ENCODE measurements at places on chromosomes 3 and 15.

GRCh38 chr3:42868841-42869240 is 6.8 kb downstream of the CYP8B1 start:
- no peak for DNase-seq

- no peak for DNase-seq
Observed at GRCh38 chr15:40755812-40756208, 756 bp upstream of the RMDN3 start.

DNA sequence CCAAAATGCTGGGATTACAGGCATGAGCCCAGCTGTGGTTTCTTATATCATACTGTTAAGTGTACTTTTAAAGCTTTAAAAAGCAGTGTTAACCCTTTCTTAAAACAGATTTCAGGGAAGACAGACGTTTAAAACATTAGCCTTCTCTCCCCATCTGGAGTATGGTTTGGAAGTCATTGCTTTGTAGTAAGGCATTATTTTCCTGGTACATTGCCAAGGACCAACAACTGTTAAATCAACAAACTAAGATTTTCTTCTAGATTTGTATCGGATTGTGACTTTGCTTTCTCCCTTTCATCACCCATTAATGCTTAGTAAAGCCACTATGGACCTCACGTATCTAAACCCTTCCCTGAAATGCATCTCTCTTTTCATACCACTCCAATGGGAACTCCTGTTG is 50.5 kb downstream of the UBE2E1 start:
- no peak for DNase-seq

- no peak for DNase-seq
Observed at GRCh38 chr3:183148056-183148455, 14.5 kb downstream of the LAMP3 start.

DNA sequence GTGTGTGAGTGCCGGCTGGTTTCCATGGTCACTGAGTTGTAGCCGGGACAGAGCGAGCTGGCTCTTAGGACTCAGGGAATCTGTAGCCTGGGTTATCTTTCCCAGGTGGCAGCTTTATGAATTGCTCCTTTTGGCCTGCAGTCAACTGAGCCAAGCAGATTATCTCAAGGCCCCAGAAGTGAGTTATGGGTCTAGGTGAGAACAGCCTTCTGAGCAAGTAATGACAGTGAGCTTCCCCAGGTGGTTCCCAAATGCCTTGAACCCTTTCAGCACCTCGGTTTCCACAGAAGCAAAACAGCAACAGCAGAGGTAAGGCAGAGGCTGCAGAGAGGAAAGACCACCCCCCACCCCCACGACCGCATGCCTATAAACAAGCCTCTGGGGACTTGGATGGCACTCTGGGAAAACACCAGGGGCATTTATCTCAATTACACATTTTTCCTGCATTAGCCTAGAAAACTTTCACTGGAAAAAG is 56.7 kb upstream of the DGKG start:
- no peak for DNase-seq

DNA sequence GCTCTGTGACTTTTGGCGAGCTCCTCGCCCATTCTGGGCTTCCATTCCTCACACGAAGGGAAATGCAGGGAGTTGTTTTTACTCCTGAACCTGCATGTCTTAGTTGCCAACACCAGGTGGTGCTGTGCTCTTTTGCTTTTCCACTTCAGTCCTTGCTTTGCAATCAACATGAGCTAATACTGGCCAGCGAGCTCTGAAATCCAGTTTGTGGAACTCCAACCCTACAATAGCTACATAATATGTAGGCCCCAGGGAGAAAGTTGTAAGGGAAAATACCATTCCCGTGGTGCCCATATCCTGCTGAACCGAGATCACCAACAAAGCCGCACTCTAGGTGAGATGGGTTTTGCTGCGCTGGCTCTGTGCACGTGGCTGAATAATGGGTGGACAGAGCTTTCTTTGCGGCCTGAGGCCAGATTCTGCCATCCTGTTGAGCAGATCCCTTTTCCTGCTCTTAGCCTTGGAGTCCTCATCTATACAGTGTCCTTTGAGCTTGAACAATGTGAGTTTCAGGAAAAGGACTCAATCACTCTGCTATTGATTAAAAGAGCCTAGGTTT is 25.0 kb downstream of the LSM3 start:
- DNase-seq = peak; percentile 3

DNA sequence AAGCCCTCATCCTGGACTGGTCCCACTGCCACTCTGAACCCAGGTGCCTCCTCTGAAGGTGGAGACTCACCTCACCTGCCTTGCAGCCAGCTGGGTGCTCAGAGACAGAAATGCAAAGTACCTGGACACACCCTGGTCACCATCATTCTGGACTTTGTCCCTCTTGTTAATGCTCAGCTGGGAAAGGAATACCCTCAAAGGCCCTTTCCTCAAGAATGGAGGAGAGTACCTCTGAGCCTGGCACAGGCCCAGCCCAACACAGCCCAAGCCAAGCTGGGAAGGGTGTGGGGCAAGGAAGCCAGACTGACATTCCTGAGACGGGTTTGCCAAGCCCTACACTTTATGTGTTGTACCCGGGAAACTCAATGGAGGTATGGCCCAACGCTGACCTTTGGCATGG is 983 bp upstream of the ALAS1 start:
- no peak for DNase-seq

DNA sequence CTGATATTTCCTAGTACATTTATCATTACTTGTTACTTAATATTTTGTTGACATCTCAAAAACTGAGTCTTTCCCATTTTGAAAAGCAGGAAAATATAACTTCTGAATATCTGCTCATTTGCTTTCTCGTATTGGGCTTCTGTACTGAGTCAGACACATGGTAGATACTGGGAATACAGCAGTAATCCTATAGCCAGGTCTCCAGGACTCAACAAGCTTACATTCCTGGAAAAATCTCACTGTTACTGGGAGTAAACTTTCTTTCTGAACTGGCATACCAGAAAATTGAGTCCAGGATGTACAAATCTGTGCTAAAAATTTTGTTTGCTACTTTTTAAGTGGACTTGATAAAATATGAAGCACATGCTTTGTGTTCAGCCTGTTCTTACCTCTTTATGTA is 240.4 kb downstream of the RBMS3 start:
- DNase-seq = no peak

GRCh38 chr15:98676586-98677270 is 28.4 kb downstream of the IGF1R start:
- DNase-seq = no peak

- DNase-seq = no peak
Observed at GRCh38 chr15:78879517-78880241, 7.0 kb downstream of the MORF4L1 start.

DNA sequence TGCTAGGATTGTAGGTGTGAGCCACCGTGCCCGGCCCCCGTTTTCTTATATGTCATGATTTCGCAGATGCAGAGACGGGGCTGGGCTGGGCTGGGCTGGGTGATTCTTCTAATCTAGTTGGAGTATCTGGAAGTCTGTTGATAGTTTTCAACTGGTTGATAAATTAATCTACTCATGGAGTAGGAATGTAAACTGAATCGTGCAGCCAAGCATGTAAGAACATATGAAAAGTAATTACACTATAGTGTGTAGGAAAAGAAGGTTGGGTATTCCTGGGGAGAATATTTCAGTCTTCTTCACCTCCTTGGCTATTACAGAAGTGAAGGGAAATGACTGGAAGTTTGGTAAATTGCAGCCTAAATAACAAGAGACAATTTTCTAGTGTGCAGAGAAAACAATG is 82.6 kb upstream of the MAGI1 start:
- no peak for DNase-seq

GRCh38 chr3:70753572-70753971 is 441.1 kb upstream of the MDFIC2 start:
- DNase-seq = no peak

GRCh38 chr3:190645932-190646460 is 132.1 kb downstream of the IL1RAP start:
- no peak for DNase-seq

- DNase-seq = no peak
Observed at GRCh38 chr3:181554233-181554765, 157.4 kb upstream of the SOX2 start.

DNA sequence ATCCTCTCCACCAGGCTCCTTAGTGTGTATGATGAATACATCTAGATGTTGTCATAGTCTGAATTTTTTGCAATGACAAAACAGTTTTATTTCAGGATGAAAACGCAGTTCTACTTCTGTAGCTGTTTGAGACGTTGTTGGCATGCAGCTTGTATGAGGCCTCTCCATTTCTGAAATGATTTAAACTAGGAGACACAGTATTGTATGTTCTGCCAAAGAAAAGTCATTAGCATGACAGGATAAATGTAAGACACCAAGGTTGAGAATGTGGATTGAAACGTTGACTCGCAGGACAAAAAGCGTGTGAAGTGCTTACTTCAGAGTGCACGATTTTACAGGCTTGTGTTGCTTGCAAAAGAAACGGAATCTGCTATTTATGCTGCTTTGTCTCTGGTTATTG is 35.3 kb downstream of the ABHD17C start:
- DNase-seq = no peak

DNA sequence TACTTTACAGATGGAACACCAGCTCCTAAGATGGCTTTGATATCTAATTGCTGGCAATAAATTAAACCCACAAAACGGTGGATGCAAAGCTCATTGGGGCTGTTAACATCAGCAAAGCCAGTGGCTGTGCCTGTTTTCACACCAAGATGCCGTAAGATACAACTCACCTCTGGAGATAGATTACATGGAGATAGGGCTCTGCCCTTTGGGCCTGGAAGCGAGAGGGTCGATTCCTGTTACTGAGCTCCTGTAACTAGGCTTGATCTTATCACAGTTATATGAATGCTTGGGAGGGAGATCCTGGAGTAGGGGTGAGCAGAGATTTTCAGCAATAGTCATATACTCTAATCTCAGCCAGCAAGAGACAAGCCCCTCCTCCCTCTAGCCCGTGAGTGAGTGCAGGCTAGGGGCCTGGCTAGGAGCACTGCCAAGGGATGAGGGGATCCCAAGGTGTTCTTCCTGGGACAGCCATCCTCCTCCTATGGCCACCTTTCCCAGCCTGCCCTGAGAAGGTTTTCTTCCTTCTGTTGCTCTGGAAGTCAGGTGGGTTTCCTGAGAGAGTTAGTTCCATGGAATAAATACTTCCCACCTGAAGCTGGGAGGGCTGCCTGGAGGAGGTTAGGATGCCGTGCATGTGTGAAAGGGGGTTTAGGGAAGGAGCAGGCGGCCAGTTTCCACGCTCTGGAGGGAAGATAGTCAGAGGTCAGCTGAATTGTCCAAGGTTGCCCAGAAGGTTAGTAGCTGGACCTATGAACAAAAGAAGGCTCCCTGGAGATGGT is 18.1 kb upstream of the DOCK3 start:
- DNase-seq = no peak

DNA sequence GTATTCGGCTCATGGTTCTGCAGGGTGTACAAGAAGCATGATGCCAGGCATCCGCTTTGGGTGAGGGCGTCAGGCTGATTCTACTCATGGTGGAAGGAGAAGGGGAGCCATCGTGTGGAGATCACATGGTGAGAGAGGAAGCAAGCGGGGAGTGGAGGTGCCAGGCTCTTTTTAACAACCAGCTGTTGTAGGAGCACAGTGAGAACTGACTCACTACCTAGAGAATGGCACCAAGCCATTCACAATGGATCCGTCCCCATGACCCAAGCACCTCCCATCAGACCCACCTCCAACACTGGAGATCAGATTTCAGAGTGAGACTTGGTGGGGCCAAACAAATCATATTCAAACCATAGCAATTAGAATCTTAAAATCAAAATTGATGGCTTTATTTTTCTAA is 259.8 kb upstream of the CTDSPL start:
- peak; percentile 5 for DNase-seq

DNA sequence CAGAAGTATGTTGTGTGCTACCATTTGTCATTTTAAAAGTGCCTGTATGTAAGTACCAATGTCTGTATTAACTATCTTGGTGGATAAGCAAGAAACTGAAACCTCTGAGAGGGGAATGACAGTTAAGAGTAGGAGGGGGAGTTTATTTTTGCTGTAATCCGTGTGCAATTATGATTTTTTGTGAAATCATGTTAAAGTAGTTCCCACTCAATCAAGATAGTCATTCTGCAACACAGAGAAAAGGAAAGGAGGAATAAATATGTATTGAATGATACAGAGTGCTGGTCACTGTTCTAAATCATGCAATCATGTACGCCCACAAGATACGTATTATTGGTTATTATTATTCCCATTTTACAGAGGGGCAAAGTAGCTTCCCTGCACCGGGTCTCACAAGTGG is 105.1 kb upstream of the UBE2E1 start:
- DNase-seq = no peak

- no peak for DNase-seq
Observed at GRCh38 chr3:20523293-20523692, 337.3 kb upstream of the SGO1 start.

GRCh38 chr3:71187715-71188114 is 395.8 kb downstream of the FOXP1 start:
- no peak for DNase-seq

GRCh38 chr3:24272875-24273274 is 221.8 kb downstream of the THRB start:
- no peak for DNase-seq

GRCh38 chr3:170759511-170760173 is 110.4 kb downstream of the RPL22L1 start:
- no peak for DNase-seq

DNA sequence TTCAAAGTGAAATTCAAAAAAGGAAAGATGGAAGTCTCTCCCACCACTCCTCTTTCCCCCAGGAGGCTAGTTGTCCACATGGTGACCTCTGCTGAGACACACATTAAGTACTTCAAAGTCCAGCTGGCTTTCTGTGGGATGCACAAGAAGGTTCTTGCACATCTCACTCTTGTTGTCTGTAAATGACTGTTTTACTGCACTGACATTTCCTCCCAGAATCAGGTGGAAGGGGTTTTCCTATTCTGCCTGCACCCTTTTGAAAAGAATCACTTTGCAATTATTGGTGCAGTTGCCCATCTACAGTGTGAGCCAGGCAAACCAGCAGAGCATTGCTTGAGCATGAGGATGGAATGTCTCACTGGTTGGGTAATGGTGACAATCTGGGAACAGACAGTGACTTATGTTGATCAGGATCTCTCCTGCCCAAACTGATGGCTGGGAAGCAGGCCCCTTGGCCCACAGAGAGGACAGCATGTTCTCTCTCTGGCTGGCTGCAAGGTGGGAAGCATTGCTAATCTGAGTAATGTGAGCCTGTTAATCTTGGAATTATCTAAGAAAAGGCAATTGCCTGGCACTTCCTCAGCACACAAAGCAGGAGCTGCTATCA is 347.7 kb upstream of the SATB1 start:
- DNase-seq = no peak

GRCh38 chr15:39358441-39359041 is 222.3 kb upstream of the THBS1 start:
- DNase-seq = no peak

All from NCI-H2171 (cell line).